ENCODE measurements at places on chromosomes 6 and 20. TPM values are rescaled to one million over a fixed set of nuclear protein-coding genes. Genes with fewer than 3 reads are reported as not detected.

Gene DST
- total RNA-seq, result 59.4 TPM

Gene SRMS
- total RNA-seq, result not detected

Gene KCNQ5
- total RNA-seq, result 0.17 TPM

Gene TAP1
- total RNA-seq, result 15.9 TPM

Gene ARG1
- total RNA-seq, result not detected

Gene C20orf204
- 0.12 TPM for total RNA-seq
